ENCODE measurements at places on chromosomes 6 and 20.

DNA sequence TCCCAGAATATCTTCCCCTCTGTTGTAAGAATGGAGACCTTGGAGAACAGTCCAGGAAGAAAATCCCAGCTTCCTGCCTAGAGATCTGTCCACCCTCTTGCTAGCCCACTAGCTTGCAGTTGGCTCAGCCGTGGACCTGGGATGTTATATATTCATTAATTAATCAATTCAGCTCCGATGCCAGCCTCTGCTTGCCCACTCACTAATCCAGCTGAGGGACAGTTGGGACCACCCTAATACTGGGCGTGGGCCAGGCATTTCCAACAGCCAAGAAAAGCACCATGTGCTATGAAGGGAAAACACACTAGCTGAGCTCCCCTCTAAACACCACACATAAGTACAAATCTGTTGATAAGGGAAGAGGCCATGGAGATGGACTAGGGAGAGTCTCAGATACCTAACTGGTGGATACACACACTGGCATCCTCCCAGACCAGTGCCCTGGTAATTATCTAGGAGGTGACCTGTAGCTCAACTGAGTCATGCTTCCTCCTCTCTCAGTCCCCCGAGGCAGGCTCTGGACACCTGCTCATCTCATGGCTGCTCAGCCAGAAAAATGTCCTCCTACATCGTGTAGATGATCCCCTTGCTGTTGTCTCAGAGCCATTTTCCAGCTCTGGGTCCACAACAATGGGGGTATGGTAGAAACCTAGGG, 78.9 kb downstream of the ANKRD60 start:
- no peak for DNase-seq

GRCh38 chr6:2529211-2529719, 221.5 kb downstream of the MYLK4 start:
- DNase-seq = no peak

DNA sequence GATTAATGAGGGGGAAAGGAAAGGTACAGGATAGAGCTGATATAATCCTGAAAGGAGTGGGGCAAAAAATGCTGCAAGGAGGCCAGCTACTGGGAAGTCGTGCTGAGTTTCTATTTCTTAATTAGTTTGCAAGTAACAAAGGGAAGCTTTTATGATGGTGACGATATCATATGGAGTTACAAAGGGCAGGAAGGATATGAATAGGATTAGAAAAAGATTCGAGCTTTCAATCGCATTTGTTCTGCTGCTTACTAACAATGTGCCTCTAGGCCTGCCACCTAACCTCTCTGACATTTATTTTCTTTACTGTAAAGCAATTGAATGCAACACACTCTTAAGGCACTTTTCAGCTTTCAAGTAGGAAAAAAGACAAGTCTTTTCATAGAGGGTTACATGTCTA, 219.2 kb downstream of the CLVS2 start:
- no peak for DNase-seq

GRCh38 chr6:97077380-97077779, 152.9 kb downstream of the KLHL32 start:
- no peak for DNase-seq

DNA sequence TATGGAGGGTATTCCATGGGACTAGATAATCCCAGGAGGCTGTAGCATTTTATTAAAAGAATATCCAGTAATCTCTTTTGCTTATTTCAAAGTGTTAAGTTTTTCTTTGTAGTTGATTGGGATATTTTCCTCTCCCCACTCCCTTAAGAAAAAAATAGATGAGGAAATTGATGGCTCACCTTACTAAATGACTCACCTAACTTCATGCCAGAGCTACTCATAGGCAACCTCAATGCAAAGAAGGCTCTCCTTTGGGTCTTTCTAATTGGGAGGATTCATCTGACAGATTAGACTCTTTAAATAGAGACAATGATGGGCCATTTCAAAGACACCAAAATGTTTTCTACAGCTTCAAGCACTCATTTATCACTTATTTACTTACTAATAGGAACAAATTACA, 528.5 kb upstream of the BTBD3 start:
- no peak for DNase-seq

GRCh38 chr20:9281803-9282202, 212.9 kb downstream of the PLCB4 start:
- no peak for DNase-seq

- no peak for DNase-seq
Measured at GRCh38 chr6:37732688-37733087, 35.0 kb upstream of the MDGA1 start.

DNA sequence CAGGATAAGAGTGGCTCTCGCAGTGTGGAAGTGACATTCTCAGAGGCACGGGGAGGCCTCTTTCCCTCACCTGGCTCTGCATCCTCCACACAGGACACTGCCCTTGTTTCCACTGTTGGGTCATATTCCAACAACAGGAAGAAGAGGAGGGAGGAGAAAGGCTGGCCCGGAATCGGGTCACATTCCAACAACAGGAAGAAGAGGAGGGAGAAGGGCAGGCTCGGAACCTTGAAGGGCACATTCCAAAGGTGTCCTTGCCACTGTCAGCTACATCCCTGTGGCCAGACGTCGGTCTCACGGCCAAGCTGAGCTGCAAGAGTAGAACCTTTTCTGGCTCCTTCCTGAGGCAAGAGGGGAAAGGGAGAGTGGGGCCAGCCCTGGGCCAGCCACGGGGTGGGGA, 25.4 kb downstream of the CHRNA4 start:
- no peak for DNase-seq

DNA sequence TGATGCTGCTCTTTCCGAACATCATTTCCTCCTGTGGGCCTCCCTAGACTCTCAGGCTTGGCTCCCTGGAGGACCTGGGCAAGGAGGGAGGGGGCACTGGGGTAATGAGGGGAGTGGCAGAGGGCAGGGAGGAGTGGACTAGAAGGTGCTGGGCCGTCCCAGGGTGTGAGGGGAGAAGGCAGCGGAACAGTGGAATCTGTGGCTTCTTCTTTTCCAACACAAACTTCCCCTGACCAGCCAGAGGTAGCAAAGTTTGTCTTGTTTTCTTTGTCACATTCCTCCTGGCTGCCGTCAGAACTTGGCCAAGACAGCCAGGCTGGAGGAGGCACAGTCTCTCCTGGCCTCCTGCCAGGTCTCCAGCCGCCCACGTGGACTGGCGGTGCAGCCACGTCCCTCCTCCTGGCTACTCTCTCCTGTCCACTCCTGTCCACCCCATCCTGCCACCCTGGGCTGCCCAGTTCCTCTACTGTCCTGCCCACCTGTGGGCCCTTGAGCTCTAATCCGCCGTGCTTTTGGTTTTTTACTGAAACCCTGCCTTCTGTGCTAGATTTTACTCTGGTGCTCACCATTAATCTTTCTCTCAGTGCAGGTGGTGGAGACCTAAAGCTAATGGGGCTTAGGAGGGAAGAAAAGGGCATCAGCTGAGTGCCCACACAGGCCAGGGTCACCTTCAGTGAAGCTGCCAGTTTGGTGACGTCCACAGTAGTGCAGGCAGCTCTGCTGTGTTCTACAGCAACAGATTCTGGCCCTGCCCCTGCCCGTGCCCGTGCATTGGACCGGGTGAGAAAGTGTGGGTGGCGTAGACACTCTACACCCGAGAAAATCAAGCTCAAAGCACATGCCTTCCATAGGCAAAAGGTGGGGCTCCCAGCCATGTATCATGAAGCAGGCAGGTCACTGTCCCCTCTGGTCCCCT, 2.8 kb upstream of the CDSN start:
- DNase-seq = no peak

GRCh38 chr6:45679163-45679562, 301.4 kb upstream of the SUPT3H start:
- DNase-seq = no peak

DNA sequence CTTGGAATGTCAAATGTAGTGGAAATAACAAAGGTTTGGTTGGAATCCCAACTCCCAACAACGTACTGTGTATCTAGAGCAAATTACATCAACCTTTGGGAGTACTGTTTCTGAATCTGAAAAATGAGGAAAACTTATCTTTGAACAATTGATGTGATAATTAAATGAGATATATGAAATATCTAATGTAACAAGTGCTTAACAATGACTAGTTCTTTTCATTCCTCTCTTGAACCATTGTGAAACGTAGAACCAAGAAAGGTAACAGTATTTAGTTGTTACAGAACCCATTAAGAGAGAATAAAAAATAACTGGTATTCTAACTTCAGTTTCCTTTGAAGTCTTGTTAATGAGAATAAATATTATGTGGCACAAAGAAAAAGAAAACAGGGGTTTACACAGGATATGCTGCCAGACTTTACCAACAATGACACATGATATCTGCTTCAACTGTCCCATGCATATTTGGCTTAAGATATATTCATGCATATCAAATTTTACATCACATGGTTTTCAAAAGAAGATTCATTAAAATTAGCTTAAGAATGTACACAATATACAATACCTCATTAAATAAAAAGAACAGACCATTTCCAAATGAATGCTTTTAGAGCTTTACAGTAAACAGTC, 111.8 kb downstream of the ATG5 start:
- DNase-seq = no peak

Measured in activated CD8-positive, alpha-beta memory T cell treated with anti-CD3 and anti-CD28 coated beads for 4 hours (primary cell).